ENCODE measurements at places on chromosomes 4 and X. TPM values are rescaled to one million over a fixed set of nuclear protein-coding genes. Genes with fewer than 3 reads are reported as not detected.

NKX3-2 gene
- not detected for total RNA-seq

GRCh38 chr4:107196312-107196711 lies 160.2 kb upstream of the DKK2 start:
- no peaks in the 10 kb centered on the region for H3K27me3 ChIP-seq
- no peak overlapping the region for H3K27ac ChIP-seq
- H3K4me3 ChIP-seq, result no peak overlapping the region
- DNase-seq, result no peak

NLGN3 gene
- total RNA-seq, result 10.8 TPM

HNRNPD gene
- 98.5 TPM for total RNA-seq

- no peak overlapping the region for H3K27ac ChIP-seq
- no peak overlapping the region for H3K4me3 ChIP-seq
- H3K27me3 ChIP-seq, result no peaks in the 10 kb centered on the region
- no peaks in the 10 kb centered on the region for H3K36me3 ChIP-seq
Observed at GRCh38 chr4:40648742-40649281, 19.1 kb upstream of the RBM47 start.

GYPA gene
- not detected for total RNA-seq

DNA sequence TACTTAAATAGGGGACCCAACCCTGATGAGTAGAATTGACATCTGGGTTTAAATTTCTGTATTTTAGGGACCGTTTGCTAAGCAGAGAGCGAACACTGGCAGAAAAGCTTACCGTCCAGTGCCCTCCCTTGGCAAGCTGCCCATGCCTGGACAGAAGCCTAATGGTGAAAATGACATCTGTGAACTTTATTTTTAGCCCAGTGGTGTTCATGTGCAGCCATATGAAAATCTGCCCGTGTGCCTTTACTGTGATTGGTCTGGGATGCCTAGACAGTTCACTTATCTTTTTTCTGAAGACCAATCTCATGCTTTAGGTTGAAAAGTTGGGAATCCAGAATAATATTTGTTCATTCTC lies 1.1 kb downstream of the STBD1 start:
- no peaks in the 10 kb centered on the region for H3K27me3 ChIP-seq
- peak overlapping the region; percentile 83 for H3K27ac ChIP-seq

ETDA gene
- not detected for total RNA-seq

HTN1 gene
- total RNA-seq, result not detected

GRCh38 chr4:71231129-71232055 lies 107.4 kb upstream of the SLC4A4 start:
- no peaks in the 10 kb centered on the region for H3K36me3 ChIP-seq
- no peaks in the 10 kb centered on the region for H3K27me3 ChIP-seq
- H3K4me1 ChIP-seq, result peaks cover 36% of the 10 kb centered on the region

- H3K36me3 ChIP-seq, result no peaks in the 10 kb centered on the region
- H3K27ac ChIP-seq, result no peak overlapping the region
- H3K4me1 ChIP-seq, result no peaks in the 10 kb centered on the region
- DNase-seq, result no peak
- no peak overlapping the region for H3K4me3 ChIP-seq
Observed at GRCh38 chrX:149759824-149760223, 14.0 kb upstream of the HSFX1 start.

- H3K36me3 ChIP-seq, result no peaks in the 10 kb centered on the region
- H3K4me1 ChIP-seq, result no peaks in the 10 kb centered on the region
- no peak overlapping the region for H3K27ac ChIP-seq
Observed at GRCh38 chrX:119809185-119809666, 17.8 kb upstream of the RPL39 start.

DNA sequence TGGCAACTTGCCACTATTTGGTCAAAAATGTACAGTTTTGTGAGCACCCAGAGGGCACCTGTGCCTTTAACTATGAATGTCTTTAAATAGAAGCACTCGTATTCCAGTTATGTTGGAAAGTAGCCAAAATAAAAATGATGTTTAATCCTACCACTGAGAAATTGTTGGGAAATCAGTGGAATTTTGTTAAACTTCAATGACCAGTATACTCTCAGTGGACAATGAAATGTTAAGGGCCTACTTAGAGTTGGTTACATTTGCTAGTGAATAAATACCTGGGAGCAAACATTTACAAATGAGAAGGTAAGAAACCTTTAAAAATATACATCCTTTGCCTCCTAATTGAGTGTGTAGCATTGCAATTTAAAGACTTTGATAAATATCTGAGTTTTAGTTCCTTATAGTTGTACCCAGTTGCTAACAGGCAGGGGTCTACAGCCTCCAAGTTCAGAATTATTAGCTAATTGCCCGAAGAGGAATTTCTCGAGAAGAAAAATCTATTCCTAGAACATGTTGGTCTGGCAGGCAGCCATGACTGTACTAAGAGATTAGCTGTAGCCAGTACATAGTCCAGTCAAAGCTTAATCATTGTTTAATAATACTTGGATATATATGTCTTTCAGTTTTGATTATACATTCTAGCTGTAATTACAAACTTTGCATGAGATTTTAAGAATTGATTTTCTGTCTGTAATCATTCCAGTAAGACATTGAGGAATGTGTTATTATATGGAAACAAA lies 93.2 kb downstream of the IL1RAPL2 start:
- no peaks in the 10 kb centered on the region for H3K27me3 ChIP-seq
- H3K27ac ChIP-seq, result no peak overlapping the region
- DNase-seq, result no peak
- no peaks in the 10 kb centered on the region for H3K36me3 ChIP-seq
- no peaks in the 10 kb centered on the region for H3K4me1 ChIP-seq
- no peak overlapping the region for H3K4me3 ChIP-seq

HPGD gene
- 3.5 TPM for total RNA-seq

GRCh38 chr4:81359207-81359606 lies 112.5 kb downstream of the RASGEF1B start:
- DNase-seq, result no peak
- no peak overlapping the region for H3K27ac ChIP-seq
- no peaks in the 10 kb centered on the region for H3K27me3 ChIP-seq
- H3K4me3 ChIP-seq, result no peak overlapping the region
- H3K4me1 ChIP-seq, result no peaks in the 10 kb centered on the region

Measured in tibial nerve (tissue), 4 donors.